Activated CD4-positive, alpha-beta memory T cell treated with anti-CD3 and anti-CD28 coated beads for 36 hours (primary cell): ENCODE measurements at places on chromosomes 3 and 15. TPM values are rescaled to one million over a fixed set of nuclear protein-coding genes. Genes with fewer than 3 reads are reported as not detected.

The IL17RC gene
- 0.40 TPM for total RNA-seq

The PDCD6IP gene
- 163 TPM for total RNA-seq

The GSK3B gene
- total RNA-seq = 27.1 TPM

The POLQ gene
- total RNA-seq = 25.1 TPM

DNA sequence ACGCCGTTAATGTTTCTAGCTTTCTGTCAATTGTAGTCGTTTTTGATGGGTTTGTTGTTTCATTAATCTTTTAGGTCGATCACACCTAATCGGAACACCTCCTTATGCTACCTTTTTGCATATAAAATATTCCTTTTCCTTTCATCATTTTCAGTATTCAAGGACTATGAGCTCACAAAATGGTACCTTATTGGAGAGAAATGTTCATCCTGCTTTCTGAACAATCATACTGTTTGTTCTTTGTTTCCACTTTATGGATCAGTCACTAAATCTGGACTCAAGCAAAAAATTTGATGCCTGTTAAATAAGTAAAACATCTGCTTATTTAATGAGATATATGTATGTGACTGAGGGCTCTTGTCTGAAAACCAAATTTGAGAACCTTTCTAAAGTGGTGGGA is 1.1 kb downstream of the KIF15 start:
- DNase-seq = no peak
- H3K4me1 ChIP-seq = peaks cover 24% of the 10 kb centered on the region
- H3K4me3 ChIP-seq = peak overlapping the region; percentile 92
- H3K36me3 ChIP-seq = peaks cover 49% of the 10 kb centered on the region
- no peaks in the 10 kb centered on the region for H3K27me3 ChIP-seq
- peak overlapping the region; percentile 77 for H3K27ac ChIP-seq

- DNase-seq = no peak
- H3K4me1 ChIP-seq = peaks cover 82% of the 10 kb centered on the region
- peaks cover 26% of the 10 kb centered on the region for H3K36me3 ChIP-seq
- peak overlapping the region; percentile 38 for H3K4me3 ChIP-seq
- peak overlapping the region; percentile 83 for H3K27ac ChIP-seq
Measured at GRCh38 chr15:60557191-60557618, 78.3 kb upstream of the ICE2 start.

DNA sequence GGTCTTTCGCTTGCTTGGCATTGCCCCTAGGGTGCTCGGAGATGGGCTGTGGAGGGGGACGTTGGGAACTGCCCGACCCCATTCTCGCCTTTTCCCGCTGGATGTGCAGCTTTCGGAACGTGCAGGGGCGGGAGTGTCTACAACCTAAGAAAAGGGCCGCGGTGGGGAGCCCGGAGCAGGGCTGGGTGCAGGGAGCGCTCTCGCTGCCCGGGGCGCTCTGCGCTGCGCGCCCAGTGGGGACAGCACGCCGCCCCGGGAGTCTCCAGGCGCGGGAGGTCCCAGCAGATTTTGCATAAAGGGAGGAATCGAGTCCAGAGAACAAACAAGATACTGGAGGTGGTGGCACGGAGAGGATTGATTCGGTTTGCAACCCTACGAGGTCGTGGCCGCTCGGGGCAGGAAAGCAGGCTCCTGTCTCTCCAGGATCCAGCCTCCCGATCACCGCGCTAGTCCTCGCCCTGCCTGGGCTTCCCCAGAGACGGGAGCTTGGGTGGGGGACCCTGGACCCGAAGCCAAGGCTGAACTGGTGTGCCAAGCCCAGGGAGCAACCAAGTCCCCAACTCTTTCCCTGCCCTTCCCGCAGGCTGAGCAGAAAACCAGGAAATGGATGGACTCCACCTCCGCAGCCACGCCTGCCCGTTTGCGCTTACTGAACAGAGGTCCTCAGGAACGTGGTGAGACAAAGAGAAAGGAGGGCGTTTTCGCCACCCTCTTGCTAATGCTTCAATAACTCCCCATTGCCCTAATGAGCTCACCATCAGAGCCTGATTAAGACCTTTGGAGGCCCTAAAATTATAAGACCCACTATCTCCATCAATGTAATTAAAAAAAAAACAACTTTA is 59.7 kb downstream of the NOX5 start:
- H3K36me3 ChIP-seq = peaks cover 1% of the 10 kb centered on the region
- DNase-seq = no peak
- peaks cover 11% of the 10 kb centered on the region for H3K4me1 ChIP-seq
- peaks cover 31% of the 10 kb centered on the region for H3K27me3 ChIP-seq
- H3K4me3 ChIP-seq = no peak overlapping the region

DNA sequence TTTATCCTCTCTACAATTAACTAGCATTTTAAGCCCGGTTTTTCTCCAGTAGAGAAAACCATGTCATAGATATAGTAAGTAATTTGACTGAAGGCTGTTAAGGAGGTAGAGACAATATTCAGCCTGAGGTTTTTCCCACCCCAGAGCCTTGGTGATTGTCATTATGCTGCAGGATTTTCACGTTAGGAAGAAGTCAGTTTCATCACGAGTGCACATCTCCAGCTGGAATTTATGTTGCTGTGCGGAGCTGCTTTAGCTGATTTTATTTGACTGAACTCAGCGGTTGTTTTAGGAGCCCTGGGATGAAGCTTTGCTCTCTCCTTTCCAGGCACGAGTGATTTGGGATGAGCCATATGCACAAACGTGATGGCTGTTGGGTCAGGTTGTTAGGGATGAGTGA is 271.3 kb upstream of the RGMA start:
- no peak overlapping the region for H3K27ac ChIP-seq
- no peaks in the 10 kb centered on the region for H3K36me3 ChIP-seq
- no peak for DNase-seq
- no peak overlapping the region for H3K4me3 ChIP-seq

DNA sequence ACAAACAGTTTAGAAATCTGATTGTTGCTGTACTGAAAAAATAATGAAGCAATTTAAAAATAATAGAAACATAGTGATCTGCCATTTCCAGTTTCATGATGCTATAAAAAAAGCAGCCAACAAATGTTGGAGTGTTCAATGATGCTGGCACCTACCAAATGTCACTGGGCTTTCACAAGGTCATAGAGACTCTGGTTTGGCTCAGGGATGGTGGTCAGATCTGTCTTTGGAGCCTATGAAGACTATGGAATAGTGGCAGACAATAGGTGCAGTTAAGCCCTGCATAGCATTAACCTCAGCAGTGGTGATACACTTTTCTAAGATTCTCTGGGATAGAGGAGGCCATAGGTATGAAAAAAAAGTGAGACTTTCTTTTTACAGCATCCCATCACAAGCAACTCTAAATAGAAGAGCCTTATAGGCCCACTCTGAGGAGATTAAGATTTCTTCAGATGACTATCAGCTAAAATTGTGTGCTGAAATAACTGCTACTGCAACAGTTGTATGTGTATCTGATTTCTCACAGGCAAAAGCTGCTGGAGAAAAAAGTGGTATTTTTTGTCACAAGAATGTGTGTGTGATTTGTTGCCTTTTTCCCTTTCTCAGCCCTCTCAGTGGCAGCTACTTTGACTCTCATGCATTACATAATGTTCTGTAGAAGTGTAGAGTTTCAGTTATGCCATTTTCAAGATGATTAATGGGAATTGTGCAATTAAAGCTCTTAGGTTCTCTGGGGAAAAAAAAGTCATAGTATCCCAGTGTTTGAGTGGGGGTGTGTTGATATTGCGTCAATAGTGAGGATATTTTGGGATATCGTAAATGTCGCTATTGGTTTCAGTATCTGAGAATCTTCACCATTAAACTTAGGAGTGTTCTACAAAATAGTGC is 137.4 kb downstream of the MBNL1 start:
- DNase-seq = no peak
- no peak overlapping the region for H3K4me3 ChIP-seq
- H3K27me3 ChIP-seq = no peaks in the 10 kb centered on the region
- H3K4me1 ChIP-seq = peaks cover 74% of the 10 kb centered on the region
- peak overlapping the region; percentile 72 for H3K27ac ChIP-seq
- peaks cover 10% of the 10 kb centered on the region for H3K36me3 ChIP-seq
